Stimulated activated CD4-positive, alpha-beta T cell treated with anti-CD3 and anti-CD28 coated beads, Interleukin-1b, Interleukin-23, amount 100 ng/mL, for 48 hours (primary cell): ENCODE measurements at places on chromosomes 7 and 10.

GRCh38 chr7:128168667-128169210 is 72.3 kb upstream of the LEP start:
- no peak for DNase-seq

DNA sequence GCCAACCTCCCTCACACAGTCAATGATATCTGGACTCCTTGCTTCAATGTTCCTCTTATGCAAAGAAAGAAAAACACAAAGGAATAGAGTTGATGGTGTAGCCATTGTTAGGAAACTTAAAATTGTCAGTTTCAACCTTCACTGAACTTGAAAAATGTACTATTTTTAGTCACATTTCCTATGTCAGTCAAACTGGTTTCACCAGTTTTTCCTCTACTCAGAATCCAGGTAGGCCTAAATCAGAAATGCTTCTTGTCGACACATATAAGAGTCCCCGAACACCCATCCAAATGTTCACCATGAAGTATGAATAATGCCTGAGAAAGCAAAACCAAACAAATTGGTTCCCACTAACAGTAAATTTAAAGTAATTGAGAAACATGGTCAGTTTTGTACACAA is 42.4 kb upstream of the ZMYND11 start:
- DNase-seq = no peak

DNA sequence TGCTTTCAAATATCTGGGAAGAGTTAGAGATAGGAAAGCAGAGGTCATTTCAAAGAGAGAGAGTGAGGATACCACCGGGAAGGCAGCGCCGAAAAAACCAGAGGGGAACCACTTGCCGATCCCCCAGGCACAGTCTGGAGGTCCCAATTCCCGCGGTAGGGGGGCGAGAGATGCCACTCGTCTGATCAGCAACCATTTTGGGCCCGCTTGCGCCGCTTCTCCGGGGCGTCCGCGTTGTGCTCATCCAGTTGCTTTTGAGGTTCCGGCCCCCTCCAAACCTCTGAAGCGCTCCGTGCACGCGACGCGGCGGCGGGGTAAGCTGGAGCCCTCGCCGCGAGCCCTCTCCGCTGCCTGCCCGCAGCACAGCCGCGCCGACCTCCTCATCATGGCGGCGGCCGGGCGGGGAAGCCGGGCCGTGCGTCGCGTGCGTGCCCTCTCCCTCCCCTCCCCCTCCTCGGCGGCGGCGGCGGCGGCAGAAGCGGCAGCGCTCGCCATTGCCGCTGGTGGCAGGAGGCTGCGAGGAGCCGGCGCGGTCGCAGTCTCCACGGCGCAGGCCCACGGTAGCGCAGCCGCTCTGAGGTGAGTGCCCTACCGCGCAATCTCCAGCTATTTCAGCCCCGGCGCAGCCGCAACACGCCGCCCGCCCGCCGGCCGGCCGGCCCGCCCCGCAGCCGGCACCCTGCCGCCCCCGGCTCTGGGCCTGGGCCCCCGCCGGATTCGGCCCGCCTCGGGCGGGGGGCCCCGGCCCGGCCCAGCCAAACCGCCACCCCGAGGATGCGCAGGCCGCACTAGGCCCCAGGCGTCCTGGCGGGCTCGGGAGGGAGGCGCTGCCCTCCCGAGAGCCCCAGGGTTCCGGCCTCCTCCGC is at the start of gene NRF1:
TSS of gene NRF1 (plus strand) at position 475 of the 866 bp plus-strand sequence. CDS start 45,632 bp downstream, outside the sequence.
- peak; percentile 90 for DNase-seq

- DNase-seq = no peak
Measured at GRCh38 chr7:100588438-100588837, 2.3 kb downstream of the FBXO24 start.

GRCh38 chr10:87882555-87883294 is 19.3 kb downstream of the PTEN start:
- no peak for DNase-seq

DNA sequence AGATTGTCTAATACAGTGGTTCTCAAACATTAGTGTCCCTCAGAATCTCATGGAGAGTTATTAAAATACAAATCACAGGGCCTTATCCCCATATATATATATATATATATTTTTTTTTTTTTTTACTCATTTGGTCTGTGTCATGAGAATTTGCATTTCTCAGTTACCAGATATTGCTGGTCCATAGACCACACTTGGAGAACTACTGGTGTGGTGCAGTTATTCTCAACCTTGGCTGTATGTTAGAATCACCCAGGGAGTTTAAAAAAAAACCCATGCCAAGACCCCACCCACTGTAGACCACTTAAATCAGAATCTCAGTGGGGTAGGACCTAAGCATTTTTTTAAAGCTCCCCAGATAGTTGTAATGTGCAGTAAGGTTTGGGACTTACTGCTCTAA is 179.9 kb downstream of the AUTS2 start:
- DNase-seq = no peak

DNA sequence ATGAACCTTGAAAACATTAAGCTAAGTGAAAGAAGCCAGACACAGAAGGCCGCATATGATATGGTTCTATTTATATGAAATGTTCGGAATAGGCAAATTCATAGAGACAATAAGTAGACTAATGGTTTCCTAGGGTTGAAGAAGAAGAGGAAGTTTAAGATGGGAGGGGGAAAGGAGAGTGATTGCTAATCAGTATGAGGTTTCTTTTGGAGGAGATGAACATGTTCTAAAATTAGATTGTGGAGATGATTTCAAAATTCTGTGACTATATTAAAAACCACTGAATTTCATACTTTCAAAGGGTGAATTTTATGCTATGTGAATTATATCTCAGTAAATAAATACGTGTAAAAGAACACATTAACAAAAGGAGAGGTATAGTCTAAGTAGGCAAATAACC is 176.4 kb upstream of the HPS1 start:
- no peak for DNase-seq

GRCh38 chr7:8560501-8560900 is 127.1 kb downstream of the NXPH1 start:
- DNase-seq = no peak

GRCh38 chr7:157282141-157282801 is 54.5 kb upstream of the DNAJB6 start:
- no peak for DNase-seq

GRCh38 chr7:145876376-145876775 is 240.2 kb upstream of the CNTNAP2 start:
- DNase-seq = no peak

DNA sequence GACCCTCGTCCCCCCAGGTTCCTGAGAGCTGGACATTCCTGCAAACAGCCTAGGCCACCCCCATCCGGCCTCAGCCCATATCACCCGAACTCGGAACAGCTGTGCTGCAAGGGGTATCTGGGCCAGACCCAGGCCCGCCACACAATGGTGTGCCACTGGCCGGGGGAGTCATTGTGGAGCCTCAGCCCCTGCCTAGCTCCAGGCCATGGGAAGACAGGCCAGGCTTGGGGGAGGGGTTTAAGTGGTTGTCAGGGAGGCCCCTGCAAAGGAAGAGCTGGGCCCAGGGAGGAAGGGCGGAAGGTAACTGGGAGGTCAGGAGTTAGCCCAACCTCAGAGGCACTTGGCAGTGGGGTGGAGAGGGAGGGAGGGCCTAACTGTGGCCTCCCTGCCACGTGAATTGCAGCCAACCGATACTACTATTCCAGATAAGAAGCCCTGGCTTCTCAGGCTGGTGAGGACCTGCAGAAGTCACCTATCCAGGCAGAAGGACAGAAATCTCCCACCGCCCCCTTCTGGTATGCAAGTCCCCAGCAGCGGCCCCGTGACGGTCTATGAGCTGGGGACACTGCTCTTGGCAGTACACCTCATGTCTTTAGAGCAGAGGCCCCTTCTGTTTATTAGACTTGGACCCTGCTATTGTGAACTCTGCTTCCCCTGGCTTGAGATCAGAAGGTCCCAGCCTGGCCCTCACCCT is 26.8 kb downstream of the VSIR start:
- DNase-seq = peak; percentile 37
